ENCODE measurements at places on chromosomes 2 and 18. TPM values are rescaled to one million over a fixed set of nuclear protein-coding genes. Genes with fewer than 3 reads are reported as not detected.

Gene DYSF
- 3.1 TPM for total RNA-seq

Gene INO80D
- 34.9 TPM for total RNA-seq

Gene NDUFAF7
- 54.4 TPM for total RNA-seq

Gene CDK5R2
- total RNA-seq: 0.81 TPM

Gene VWA3B
- total RNA-seq: 0.38 TPM

Gene MYO3B
- total RNA-seq: 3.5 TPM

Gene TDRD15
- 0.44 TPM for total RNA-seq

Gene PLEKHM3
- total RNA-seq: 15.3 TPM

Gene TM4SF20
- total RNA-seq: not detected

Gene CCBE1
- total RNA-seq: 0.70 TPM

Gene THSD7B
- 2.6 TPM for total RNA-seq

Gene SLC5A7
- total RNA-seq: not detected

Gene FEV
- total RNA-seq: not detected

Gene KCNJ13
- total RNA-seq: 1.5 TPM

Gene SLC11A1
- total RNA-seq: 0.09 TPM

GRCh38 chr18:48529796-48530195, 9.0 kb upstream of the CTIF start:
- H3K27ac ChIP-seq: no peak overlapping the region
- H3K4me3 ChIP-seq: no peak overlapping the region
- DNase-seq: peak; percentile 39
- H3K36me3 ChIP-seq: no peaks in the 10 kb centered on the region

- H3K27ac ChIP-seq: no peak overlapping the region
- H3K36me3 ChIP-seq: no peaks in the 10 kb centered on the region
- no peak overlapping the region for H3K4me3 ChIP-seq
- peak; percentile 67 for DNase-seq
- no peaks in the 10 kb centered on the region for H3K27me3 ChIP-seq
These were observed 492.5 kb upstream of the ID2 start for GRCh38 chr2:8189316-8189715.

- H3K27ac ChIP-seq: no peak overlapping the region
- H3K36me3 ChIP-seq: no peaks in the 10 kb centered on the region
- no peaks in the 10 kb centered on the region for H3K27me3 ChIP-seq
- H3K4me3 ChIP-seq: no peak overlapping the region
- H3K4me1 ChIP-seq: no peaks in the 10 kb centered on the region
These were observed 59.8 kb downstream of the MCFD2 start for GRCh38 chr2:46855805-46856204.

GRCh38 chr18:54942144-54942543, 17.1 kb downstream of the CCDC68 start:
- H3K27me3 ChIP-seq: no peaks in the 10 kb centered on the region
- no peak overlapping the region for H3K4me3 ChIP-seq
- H3K4me1 ChIP-seq: no peaks in the 10 kb centered on the region
- no peak for DNase-seq

- no peak overlapping the region for H3K4me3 ChIP-seq
- no peak overlapping the region for H3K27ac ChIP-seq
- H3K36me3 ChIP-seq: no peaks in the 10 kb centered on the region
- no peak for DNase-seq
- no peaks in the 10 kb centered on the region for H3K27me3 ChIP-seq
- H3K4me1 ChIP-seq: no peaks in the 10 kb centered on the region
These were observed 259.1 kb upstream of the AGAP1 start for GRCh38 chr2:235234736-235235135.

- H3K27ac ChIP-seq: no peak overlapping the region
- no peaks in the 10 kb centered on the region for H3K36me3 ChIP-seq
- H3K4me1 ChIP-seq: peaks cover 6% of the 10 kb centered on the region
These were observed 210.3 kb downstream of the TMX3 start for GRCh38 chr18:68504441-68505177.

GRCh38 chr2:191363267-191363666, 118.1 kb downstream of the MYO1B start:
- no peaks in the 10 kb centered on the region for H3K27me3 ChIP-seq
- no peak overlapping the region for H3K4me3 ChIP-seq
- no peak overlapping the region for H3K27ac ChIP-seq
- peaks cover 6% of the 10 kb centered on the region for H3K4me1 ChIP-seq

- H3K27ac ChIP-seq: no peak overlapping the region
- no peak for DNase-seq
- H3K4me3 ChIP-seq: peak overlapping the region; percentile 92
- no peaks in the 10 kb centered on the region for H3K36me3 ChIP-seq
- peaks cover 10% of the 10 kb centered on the region for H3K27me3 ChIP-seq
These were observed 2.5 kb downstream of the CRIM1 start for GRCh38 chr2:36357847-36358659.

DNA sequence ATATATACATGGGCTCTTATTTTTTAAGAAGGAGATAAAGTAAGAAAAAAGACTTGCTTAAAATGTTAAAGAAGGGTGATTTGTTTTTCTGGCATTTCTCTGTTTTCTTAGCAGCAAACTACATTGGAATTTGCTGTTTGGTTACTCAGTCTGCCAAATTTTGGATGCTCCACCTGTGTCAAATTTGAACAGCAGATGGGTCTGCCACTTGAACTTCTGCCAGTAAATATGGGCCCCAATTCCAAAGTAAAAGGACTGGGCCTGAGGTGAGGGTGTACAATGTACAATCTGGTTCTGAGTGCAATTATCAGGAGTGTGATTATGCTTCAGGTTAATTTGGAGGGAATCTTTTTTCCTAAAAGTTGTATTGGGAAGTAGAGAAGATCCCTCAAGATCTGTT, 794.5 kb downstream of the DSC3 start:
- no peak overlapping the region for H3K27ac ChIP-seq
- no peaks in the 10 kb centered on the region for H3K27me3 ChIP-seq
- H3K36me3 ChIP-seq: no peaks in the 10 kb centered on the region

- H3K27me3 ChIP-seq: no peaks in the 10 kb centered on the region
- H3K36me3 ChIP-seq: no peaks in the 10 kb centered on the region
- no peaks in the 10 kb centered on the region for H3K4me1 ChIP-seq
- DNase-seq: no peak
- H3K4me3 ChIP-seq: no peak overlapping the region
- no peak overlapping the region for H3K27ac ChIP-seq
These were observed 208.9 kb downstream of the ZEB2 start for GRCh38 chr2:144310889-144311608.

- no peaks in the 10 kb centered on the region for H3K27me3 ChIP-seq
- no peaks in the 10 kb centered on the region for H3K36me3 ChIP-seq
- no peak for DNase-seq
- no peak overlapping the region for H3K4me3 ChIP-seq
- no peak overlapping the region for H3K27ac ChIP-seq
- H3K4me1 ChIP-seq: no peaks in the 10 kb centered on the region
These were observed 50.6 kb downstream of the PMAIP1 start for GRCh38 chr18:59950215-59950944.

DNA sequence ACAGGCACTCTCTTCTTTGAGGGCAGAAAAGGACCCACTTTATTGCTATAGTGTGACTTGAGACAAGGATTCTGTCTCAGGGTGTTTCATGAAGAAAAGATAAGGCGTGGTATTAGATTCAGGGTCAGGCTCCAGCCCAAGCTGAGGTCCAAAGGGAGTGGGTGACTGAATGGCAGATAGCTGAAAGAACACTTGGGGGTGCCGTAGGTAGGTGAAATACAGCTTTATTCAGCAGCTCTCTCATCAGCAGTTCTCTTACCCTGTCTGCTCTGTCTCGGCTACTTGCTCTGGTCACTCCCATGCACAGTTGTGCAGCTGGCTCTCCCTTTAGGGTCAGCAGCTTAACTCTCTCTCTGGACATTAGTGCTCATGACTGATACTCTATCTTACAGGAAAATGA, 379.9 kb downstream of the LPIN1 start:
- no peak overlapping the region for H3K4me3 ChIP-seq
- no peak for DNase-seq

DNA sequence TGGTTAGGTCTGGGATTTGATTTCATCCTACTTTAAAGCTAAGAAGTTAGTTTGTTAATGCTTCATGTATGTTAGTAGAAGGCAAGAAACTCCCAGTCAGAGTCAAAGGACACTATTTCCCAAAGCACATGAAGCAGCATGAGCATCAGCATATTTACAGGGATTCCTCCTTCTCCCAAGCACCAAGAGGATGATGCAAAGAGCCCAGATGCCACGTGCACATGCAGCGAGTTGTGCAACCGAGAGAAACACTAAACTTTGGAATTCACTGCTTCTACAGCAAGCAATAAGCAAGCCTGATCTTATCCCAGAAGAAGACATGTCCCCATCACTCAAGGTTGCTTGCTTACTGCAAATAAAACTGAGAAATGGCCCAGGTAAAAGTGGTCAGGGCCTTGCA, 32.5 kb downstream of the CPO start:
- no peaks in the 10 kb centered on the region for H3K36me3 ChIP-seq
- no peak overlapping the region for H3K27ac ChIP-seq
- H3K27me3 ChIP-seq: no peaks in the 10 kb centered on the region
- peaks cover 3% of the 10 kb centered on the region for H3K4me1 ChIP-seq
- DNase-seq: no peak
- H3K4me3 ChIP-seq: no peak overlapping the region

DNA sequence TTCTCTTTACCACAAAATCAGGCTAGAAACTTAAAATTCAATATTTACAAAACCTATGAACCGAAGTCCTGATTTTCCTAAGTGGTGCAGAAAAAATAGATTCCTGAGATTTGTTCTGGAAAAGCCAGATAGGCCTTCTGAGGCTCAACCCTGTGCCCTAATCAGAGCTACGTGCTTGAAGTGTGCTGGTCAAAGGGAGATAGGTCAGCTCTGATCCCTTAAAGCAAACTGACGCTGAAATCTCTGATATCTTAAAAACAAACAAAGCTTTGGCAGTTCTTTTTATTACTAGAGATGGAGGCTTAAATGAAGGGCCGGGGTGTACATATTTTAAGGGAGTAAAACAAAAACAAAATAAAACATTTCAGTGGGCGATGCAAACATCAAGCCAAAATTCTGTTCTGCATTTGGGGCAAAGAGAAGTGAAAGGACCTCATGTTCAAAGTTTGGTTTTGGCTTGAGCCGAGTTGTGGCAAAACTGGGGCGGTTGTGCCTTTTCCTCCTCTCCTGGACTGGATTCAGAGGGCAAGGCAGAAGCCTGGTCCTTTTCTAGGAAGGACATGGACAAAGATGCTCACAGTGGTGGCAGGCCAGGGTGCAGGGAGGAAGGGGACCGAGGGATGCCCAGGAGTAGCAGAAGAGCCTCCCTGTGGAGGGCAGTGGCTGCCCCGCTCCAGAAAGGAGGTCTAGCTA, 295.0 kb downstream of the CDCA7 start:
- H3K4me3 ChIP-seq: no peak overlapping the region
- no peak overlapping the region for H3K27ac ChIP-seq
- DNase-seq: no peak
- peaks cover 4% of the 10 kb centered on the region for H3K4me1 ChIP-seq

DNA sequence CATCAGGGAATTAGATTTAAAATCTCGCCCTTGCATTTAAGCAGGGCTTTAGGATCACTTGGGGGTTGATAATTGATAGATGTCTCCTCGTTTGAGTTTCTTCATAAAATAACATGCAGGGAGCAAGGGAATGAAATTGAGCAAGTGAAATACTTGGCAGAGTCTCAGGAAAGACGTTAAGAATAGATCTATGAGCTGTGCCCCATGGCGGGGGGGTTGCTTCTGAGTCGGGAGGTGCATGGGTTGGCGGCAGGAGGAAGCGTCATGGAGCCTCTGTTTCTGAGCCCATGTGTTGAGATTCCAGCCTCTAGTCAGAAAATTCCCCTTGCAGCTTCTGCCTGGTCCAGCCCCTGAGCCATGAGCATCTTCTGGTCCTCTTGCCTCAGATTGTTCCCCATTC, 82.0 kb downstream of the APOB start:
- H3K4me3 ChIP-seq: no peak overlapping the region
- no peak overlapping the region for H3K27ac ChIP-seq
- H3K4me1 ChIP-seq: no peaks in the 10 kb centered on the region
- H3K27me3 ChIP-seq: peaks cover 15% of the 10 kb centered on the region

DNA sequence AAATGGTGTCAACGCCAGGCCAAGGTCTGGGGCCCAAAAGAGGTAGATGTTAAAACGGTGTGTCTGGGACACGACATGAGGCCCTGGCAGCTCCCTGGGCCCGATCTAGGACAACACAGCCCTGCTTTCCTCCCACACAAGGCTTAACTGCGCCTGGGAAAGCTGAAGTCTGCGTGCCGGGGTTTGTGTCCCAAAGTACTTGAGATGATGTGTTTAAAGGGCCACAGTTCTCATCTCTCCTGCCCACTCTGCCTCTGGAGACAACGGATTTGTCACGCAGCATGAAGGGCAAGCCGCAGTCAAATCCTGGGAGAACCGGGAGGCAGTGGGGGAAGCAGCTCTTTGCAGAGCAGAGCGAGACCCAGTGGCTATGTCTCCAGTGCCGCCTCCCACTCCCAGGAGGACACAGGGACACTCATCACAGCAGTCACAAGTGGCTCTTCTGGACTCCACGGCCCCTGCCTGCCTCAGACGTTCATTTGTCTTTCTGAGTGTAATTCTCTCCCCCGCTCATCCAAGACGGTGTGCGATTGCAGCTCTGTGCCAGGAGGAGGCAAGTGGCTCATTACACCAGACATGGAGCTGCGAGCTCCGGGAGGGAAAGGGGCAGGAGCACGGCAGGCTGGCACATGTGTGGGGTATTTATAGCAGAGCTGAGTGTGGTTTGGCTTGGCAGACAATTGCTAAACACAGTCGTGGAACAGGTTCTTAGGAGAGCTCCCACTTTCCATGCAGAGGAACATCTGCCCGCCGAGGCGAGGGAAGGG, 57.7 kb upstream of the SEMA4C start:
- no peak overlapping the region for H3K27ac ChIP-seq
- no peak for DNase-seq
- no peaks in the 10 kb centered on the region for H3K36me3 ChIP-seq
- H3K27me3 ChIP-seq: no peaks in the 10 kb centered on the region

GRCh38 chr2:140643761-140644187, 1487.0 kb downstream of the LRP1B start:
- H3K27me3 ChIP-seq: no peaks in the 10 kb centered on the region
- no peak overlapping the region for H3K27ac ChIP-seq
- no peaks in the 10 kb centered on the region for H3K4me1 ChIP-seq
- no peak overlapping the region for H3K4me3 ChIP-seq

- no peak overlapping the region for H3K4me3 ChIP-seq
- no peak overlapping the region for H3K27ac ChIP-seq
- no peak for DNase-seq
- H3K36me3 ChIP-seq: no peaks in the 10 kb centered on the region
- no peaks in the 10 kb centered on the region for H3K27me3 ChIP-seq
These were observed 3.2 kb downstream of the ALLC start for GRCh38 chr2:3661149-3661660.

GRCh38 chr2:46632349-46632748, 153.0 kb downstream of the TMEM247 start:
- no peak for DNase-seq
- no peak overlapping the region for H3K27ac ChIP-seq
- H3K4me1 ChIP-seq: no peaks in the 10 kb centered on the region

DNA sequence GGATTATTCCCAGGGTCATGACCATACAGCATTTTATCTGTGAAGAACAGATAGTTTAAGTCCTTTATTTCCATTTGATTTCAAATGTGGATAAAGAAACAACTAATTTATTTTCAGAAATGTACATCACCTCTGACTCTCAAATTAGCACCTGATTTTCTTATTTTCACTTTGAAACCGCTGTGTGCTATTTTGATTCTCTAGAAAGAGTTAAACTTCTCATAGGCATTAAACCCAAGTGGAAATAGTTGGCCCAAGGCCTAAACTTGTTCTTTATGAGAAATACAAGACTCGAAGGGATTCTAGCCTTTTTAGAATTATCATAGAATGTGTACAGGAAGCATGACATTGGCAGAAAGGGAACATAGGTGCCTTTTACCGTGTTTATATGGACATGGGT, 41.5 kb upstream of the LTBP1 start:
- no peaks in the 10 kb centered on the region for H3K36me3 ChIP-seq
- no peaks in the 10 kb centered on the region for H3K27me3 ChIP-seq

Measured in endodermal cell (in vitro differentiated cells).